Nucleus accumbens (tissue), 56 donors: ENCODE measurements at places on chromosomes 2 and 18.

- no peak for DNase-seq
Measured at GRCh38 chr2:9126540-9126939, 80.1 kb upstream of the ASAP2 start.

- no peak for DNase-seq
Measured at GRCh38 chr2:86433137-86433536, 8.0 kb upstream of the KDM3A start.

DNA sequence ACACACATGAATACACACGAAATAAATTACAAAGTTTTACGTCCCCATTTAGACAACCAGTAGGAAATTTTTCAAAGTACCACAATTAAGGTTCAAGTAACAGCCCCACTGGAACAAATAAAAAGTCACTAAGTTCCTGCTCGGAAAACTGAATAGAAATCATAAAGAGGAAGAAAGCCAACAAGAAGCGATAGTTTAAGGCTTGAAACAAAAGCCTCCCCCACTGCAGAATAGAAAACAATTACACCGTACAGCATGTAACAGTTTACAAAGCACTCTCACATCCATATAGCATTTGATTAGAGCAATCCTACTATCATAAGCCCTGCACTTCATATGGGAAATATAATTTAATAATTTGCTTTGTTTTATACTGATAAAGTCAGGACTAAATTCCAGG is 15.5 kb downstream of the KLF7 start:
- DNase-seq = no peak

- no peak for DNase-seq
Measured at GRCh38 chr18:25016666-25017065, 335.3 kb downstream of the ZNF521 start.

DNA sequence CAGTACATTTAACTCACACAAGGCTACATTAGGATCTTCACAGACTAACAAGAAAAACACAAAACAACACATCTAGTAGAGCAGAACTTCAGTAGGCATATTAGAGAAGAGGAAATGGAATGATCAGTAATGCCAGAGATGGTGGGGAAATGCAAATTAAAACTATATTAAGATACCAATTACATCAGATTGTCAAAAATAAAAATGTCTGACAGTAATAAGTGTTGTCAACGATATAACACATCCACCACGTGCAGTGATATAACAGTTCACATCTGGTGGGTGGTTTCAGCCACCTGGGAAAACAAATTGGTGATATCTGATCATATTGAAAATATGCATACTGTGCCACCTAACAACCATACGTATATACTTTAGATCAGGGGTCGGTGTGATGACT is 59.9 kb downstream of the GALNT1 start:
- no peak for DNase-seq

GRCh38 chr2:186328838-186329237 is 157.2 kb upstream of the ZC3H15 start:
- no peak for DNase-seq

DNA sequence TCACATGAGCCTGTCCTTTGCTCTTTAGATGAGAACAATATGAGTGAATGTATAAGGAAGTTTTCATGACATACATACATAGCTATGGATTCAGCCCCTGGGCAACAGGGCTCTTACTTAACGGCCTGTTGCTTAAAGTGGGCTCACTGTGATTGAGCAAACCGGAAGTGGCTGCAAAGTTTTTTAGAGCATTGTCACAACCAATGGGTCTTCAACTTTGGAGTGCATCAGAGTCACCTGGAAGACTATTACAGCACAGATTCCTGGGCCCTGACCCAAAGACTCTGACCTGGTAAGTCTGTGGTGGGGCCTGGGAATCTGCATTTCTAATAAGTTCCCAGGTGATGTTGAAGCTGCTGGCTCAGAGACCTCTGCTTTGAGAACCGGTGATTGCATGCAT is 106.3 kb upstream of the SEC11C start:
- DNase-seq = no peak

DNA sequence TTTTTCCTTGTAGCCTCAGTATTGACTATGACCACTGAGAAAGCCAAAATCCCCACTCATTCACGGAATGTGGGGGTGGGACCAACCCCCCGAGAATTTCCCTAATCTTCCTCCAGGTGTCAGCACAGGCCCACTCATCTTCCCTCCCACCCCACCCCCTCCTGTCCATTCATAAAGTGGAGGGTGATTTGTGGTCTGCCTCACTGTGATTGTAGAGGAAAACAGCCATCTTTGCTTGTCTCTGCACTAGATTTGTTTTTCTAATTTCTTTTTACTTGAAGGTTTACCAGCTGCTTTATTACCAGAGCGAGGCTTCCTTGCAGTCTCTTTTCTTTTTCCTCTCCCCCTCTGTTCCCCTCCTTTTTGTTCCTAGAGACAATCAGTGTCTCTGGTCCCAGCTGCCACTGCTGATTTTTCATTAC is 171.8 kb downstream of the ICOS start:
- DNase-seq = no peak

- DNase-seq = no peak
Measured at GRCh38 chr18:27711382-27711781, 465.5 kb downstream of the CDH2 start.

- no peak for DNase-seq
Measured at GRCh38 chr2:15367205-15367604, 193.9 kb downstream of the NBAS start.

- DNase-seq = no peak
Measured at GRCh38 chr18:24209558-24209957, 70.7 kb downstream of the CABYR start.

GRCh38 chr2:31141443-31142085 is 3.3 kb upstream of the GALNT14 start:
- DNase-seq = no peak

DNA sequence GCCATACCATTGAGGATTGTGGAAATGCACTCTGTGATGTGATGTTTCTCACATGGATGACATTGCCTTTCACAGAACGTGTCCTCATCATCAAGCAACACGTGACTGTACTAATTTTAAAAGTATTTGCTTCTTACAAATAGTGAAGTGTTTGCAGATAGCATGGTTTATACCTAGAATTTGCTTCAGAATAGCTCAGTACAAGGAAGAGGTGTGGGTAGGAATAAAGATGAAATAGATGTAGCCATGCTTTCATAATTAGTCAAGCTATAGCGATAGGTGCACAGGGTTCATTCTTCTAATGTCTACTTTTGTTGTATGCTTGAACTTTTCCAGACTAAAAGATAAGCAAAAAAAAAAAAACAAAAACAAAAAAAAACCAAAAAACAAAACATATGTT is 27.5 kb downstream of the MAP4K4 start:
- no peak for DNase-seq

- no peak for DNase-seq
Measured at GRCh38 chr2:143068509-143068908, 60.7 kb upstream of the ARHGAP15 start.

DNA sequence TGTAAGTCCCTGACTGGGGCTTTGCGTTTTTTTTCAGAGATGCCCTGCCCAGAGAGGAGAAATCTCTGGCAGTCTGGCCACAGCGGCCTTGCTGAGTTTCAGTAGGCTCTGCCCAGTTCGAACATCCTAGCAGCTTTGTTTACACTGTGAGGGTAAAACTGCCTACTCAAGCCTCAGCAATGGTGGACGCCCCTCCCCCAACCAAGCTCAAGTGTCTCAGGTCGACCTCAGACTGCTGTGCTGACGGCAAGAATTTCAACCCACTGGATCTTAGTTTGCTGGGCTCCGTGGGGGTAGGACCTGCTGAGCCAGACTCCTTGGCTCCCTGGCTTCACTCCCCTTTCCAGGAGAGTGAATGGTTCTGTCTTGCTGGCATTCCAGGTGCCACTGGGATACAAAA is 31.7 kb downstream of the L3MBTL4 start:
- DNase-seq = no peak

DNA sequence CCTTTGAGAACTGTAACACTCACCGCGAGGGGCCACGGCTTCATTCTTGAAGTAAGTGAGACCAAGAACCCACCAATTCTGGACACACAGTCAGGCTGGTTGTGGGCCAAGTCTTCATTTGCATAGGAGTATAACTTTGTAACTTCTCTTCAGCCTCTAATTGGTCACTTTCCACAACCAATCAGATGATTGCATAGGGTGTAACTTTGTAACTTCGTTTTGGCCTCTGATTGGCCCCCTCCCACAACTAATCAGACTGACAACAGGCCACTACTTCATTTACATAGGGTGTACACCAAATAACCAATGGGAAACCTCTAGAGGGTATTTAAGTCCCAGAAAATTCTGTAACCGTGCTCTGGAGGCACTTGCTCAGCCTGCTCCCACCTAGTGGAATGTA is 77.5 kb upstream of the TCF4 start:
- no peak for DNase-seq

DNA sequence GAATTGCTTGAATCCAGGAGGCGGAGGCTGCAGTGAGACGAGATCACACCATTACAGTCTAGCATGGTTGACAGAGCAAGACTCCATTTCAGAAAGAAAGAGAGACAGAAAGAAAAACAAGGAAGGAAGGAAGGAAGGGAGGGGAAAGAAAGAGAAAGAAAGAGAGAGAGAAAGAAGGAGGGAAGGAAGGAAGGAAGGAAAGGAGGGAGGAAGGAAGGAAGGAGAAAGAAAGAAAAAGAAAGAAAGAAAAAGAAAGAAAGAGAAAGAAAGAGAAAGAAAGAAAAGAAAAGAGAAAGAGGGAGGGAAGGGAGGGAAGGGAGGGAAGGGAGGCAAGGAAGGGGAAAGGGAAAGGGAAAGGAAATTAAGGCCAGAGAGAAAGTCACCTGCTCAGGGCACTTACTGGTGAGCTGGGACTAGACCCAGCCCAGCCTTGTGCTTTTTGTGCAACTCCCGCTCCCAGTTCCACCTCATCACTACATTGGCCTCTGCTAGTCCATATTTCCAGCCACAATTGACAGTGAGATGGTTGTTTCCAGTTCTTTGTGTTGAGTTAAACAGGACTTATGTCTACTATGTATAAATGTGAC is 35.7 kb downstream of the MOGAT1 start:
- DNase-seq = no peak

DNA sequence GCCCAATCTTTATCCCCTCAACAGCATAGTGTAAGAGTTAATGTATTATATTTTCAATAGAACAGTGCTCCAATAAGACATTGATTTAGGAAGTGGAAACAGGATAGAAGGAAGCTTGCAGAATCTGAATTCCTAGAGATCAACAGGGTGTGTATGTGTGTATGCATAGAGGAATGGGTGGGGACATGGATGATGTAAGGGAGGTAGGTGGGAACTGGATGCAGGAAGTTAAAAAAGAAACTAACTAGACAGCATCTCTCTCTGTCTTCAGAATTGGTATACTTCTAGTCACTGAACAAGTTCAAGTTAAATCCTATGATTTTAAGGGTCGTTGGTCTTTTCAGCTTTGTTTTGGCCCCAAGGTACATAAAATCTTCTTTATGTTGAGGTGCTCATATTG is 196.6 kb downstream of the PMAIP1 start:
- DNase-seq = no peak

GRCh38 chr2:217182926-217183325 is 323.1 kb upstream of the TNP1 start:
- DNase-seq = no peak

DNA sequence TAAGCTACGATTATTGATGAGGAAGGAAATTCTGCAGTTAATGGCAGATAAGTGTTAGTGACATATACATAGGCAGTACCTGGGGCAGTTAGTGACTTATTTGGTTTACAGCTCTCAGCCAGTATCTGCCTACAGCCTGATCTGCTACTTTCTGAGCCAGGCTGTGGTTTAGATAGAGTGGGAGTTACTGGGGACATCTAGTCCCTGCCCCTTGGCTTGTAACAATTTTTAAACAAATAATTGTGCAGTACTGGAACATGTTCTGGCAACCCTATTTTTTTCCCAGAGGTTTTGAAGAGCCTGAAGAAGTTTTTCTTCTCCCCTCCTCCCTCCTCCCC is 2.3 kb downstream of the KIF5C start:
- no peak for DNase-seq

GRCh38 chr2:26157580-26157979 is 15.3 kb upstream of the GAREM2 start:
- no peak for DNase-seq

DNA sequence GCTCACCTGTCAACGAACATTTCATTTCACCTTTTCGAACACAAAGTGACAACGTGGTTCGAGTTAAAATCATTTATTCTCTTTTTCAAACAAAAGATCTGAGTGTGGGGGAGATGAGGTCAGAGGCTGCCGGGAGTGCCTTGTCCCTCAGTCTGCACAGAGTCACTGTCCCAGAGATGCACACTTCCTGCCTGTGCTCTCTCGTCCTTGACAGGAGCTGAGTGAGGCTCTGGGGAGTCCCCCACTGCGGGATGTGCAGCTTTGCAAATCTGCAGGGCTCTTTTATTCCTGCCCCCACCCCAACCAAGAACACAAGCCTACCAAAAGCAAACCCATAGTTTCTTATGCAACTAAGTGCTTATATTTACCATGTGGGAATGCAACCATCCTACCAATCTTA is 497.8 kb downstream of the EIPR1 start:
- DNase-seq = no peak

- no peak for DNase-seq
Measured at GRCh38 chr2:26892133-26892532, 44.2 kb downstream of the DPYSL5 start.

- no peak for DNase-seq
Measured at GRCh38 chr2:212979046-212979612, 172.3 kb downstream of the IKZF2 start.

DNA sequence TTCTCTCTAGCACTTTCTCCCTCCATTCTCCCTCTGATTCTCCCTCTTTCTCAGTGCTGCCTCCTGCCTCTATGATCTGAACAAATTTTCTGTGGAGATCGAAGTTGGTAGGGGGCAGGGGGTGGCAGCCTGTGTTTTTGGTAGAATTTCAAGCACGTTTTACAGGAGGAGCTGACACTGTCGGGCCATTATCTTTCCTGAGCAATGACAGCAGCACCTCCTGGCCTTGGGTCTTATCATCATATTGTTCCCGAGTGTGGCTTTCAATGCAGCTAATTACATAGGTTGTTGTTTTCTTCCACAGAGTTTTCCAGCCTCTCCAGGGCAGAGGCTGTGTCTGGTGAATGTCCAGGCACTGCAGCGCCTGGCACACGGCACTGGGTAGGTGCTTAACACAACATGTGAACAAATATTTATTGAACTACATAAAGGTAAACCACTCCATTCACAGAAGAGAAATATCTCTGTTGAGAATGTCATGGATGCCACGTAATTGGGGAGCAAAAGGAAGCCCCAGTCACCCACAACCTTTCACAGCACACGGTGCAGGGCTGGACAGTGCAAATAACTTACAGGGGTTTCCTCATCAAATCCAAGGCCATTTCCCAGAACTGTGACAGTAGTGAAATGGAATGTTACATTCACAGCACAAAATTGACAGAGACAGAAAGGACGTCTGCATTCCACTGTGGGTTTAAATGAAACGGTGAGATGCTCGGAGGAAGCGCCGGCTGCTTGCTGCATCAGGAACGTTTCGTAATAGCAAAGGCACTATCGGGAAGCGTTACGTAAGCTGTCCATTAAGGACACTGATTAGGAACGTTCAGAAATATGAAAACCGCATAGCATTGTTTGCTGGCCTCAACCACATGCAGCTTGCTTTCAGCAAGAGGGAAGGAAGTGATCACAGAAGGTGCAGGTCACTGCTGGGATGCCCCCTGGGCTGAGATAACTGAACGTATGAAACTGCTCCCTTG is 6.5 kb upstream of the KCNG2 start:
- DNase-seq = no peak
